Activated naive CD4-positive, alpha-beta T cell treated with anti-CD3 and anti-CD28 coated beads for 36 hours (primary cell): ENCODE measurements at places on chromosomes 3 and 15. TPM values are rescaled to one million over a fixed set of nuclear protein-coding genes. Genes with fewer than 3 reads are reported as not detected.

The COL6A5 gene
- not detected for total RNA-seq

The GTF2A2 gene
- 155 TPM for total RNA-seq

The PDE12 gene
- 15.6 TPM for total RNA-seq

The NOX5 gene
- total RNA-seq = not detected

The ACAN gene
- not detected for total RNA-seq

The RARB gene
- total RNA-seq = not detected

The TP63 gene
- 0.15 TPM for total RNA-seq

The PLSCR4 gene
- not detected for total RNA-seq

- DNase-seq = no peak
- peaks cover 13% of the 10 kb centered on the region for H3K27me3 ChIP-seq
- H3K27ac ChIP-seq = no peak overlapping the region
- no peaks in the 10 kb centered on the region for H3K4me1 ChIP-seq
- H3K4me3 ChIP-seq = no peak overlapping the region
Measured at GRCh38 chr3:10912786-10913185, 79.8 kb upstream of the SLC6A1 start.

DNA sequence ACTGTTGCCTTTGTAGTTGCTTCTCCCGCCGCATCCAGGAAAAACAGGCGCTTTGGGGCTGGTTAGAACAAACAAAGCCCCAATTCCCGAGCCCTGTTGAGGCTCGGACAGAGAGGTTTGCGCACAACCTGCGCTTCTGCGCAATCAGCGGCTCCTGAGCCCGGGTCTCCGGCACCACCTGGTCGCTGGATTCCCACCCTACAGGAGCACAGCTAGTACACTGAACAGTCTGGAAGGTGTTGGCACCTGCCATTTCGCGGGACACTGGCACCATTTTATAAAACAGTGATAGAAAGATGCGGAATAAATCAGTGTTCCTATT is 13.8 kb downstream of the ZIC4 start:
- no peak for DNase-seq
- no peak overlapping the region for H3K4me3 ChIP-seq
- peaks cover 84% of the 10 kb centered on the region for H3K27me3 ChIP-seq
- H3K27ac ChIP-seq = no peak overlapping the region

- H3K27ac ChIP-seq = no peak overlapping the region
- no peaks in the 10 kb centered on the region for H3K36me3 ChIP-seq
- no peaks in the 10 kb centered on the region for H3K27me3 ChIP-seq
- no peaks in the 10 kb centered on the region for H3K4me1 ChIP-seq
- no peak for DNase-seq
Measured at GRCh38 chr3:155190691-155191090, 102.8 kb downstream of the STRIT1 start.

GRCh38 chr15:70794596-70795310 is 31.4 kb upstream of the UACA start:
- no peak overlapping the region for H3K4me3 ChIP-seq
- no peak overlapping the region for H3K27ac ChIP-seq
- H3K27me3 ChIP-seq = no peaks in the 10 kb centered on the region
- H3K4me1 ChIP-seq = no peaks in the 10 kb centered on the region
- DNase-seq = no peak

- peaks cover 35% of the 10 kb centered on the region for H3K27me3 ChIP-seq
- H3K36me3 ChIP-seq = no peaks in the 10 kb centered on the region
- DNase-seq = no peak
- no peaks in the 10 kb centered on the region for H3K4me1 ChIP-seq
- H3K27ac ChIP-seq = no peak overlapping the region
- no peak overlapping the region for H3K4me3 ChIP-seq
Measured at GRCh38 chr3:127829537-127829936, 7.2 kb upstream of the MGLL start.

- no peaks in the 10 kb centered on the region for H3K27me3 ChIP-seq
- no peaks in the 10 kb centered on the region for H3K36me3 ChIP-seq
- no peak overlapping the region for H3K27ac ChIP-seq
- DNase-seq = no peak
- H3K4me1 ChIP-seq = no peaks in the 10 kb centered on the region
- no peak overlapping the region for H3K4me3 ChIP-seq
Measured at GRCh38 chr3:96931119-96931862, 116.9 kb downstream of the EPHA6 start.

- H3K27ac ChIP-seq = no peak overlapping the region
- H3K4me1 ChIP-seq = no peaks in the 10 kb centered on the region
- DNase-seq = no peak
Measured at GRCh38 chr3:57500506-57500905, 43.6 kb downstream of the DNAH12 start.

DNA sequence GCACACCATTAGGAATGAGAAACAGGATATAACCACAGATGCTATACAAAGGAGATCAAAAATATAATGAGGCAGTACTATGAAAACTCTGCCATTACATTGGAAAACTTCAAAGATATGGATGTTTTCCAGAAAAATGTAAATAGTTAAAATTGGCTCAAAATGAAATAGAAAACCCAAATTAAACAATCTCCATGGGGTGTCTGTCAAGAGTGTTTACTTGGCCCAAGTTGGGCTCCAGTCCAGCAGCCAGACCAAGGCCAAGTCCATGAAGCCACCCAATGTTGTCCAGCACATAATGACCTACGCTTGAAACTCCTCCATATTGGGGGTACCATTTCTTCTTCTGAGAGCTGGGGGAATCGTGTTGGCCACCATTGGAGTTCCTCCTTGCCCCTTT is 37.1 kb downstream of the CTXND1 start:
- no peak for DNase-seq
- H3K4me3 ChIP-seq = no peak overlapping the region
- no peaks in the 10 kb centered on the region for H3K4me1 ChIP-seq
- no peaks in the 10 kb centered on the region for H3K36me3 ChIP-seq
- no peak overlapping the region for H3K27ac ChIP-seq

DNA sequence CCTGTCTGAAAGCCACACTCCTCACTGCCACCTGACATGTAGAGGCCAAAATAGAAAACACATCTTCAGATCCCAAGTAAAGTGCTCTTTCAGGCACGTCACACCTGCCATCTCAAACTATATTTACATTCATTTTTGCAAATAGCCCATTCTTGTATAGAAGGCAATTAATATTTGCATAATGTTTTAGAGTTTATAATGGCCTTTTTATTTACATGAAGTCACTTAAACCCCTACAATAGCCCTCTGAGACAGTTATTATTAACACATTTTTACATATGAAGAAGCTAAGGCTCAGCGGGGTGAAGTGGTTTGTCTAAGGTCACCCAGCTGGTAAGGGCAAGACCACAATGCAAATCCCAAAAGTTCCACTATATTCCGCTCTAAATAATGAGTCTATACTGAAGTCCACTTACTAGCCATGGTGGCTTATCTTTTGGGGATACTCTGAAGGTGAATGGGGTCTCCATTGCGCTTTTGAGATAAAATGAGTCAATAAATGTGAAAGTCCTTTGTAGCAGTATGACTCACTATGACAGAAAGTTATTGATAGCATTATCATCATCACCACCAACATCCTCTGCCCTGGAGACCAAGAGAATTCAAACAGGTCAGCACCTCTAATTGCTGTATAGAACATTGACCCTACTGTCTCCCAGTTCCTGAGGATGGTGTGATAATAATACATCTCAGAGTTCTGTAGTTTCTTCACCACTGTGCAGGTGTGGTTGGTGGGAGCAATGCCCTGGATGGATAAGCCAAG is 155.9 kb upstream of the BCL6 start:
- no peaks in the 10 kb centered on the region for H3K27me3 ChIP-seq
- H3K4me1 ChIP-seq = peaks cover 7% of the 10 kb centered on the region
- H3K4me3 ChIP-seq = no peak overlapping the region
- DNase-seq = no peak
- H3K27ac ChIP-seq = no peak overlapping the region

GRCh38 chr3:10954740-10955139 is 37.8 kb upstream of the SLC6A1 start:
- H3K4me3 ChIP-seq = no peak overlapping the region
- H3K4me1 ChIP-seq = no peaks in the 10 kb centered on the region

DNA sequence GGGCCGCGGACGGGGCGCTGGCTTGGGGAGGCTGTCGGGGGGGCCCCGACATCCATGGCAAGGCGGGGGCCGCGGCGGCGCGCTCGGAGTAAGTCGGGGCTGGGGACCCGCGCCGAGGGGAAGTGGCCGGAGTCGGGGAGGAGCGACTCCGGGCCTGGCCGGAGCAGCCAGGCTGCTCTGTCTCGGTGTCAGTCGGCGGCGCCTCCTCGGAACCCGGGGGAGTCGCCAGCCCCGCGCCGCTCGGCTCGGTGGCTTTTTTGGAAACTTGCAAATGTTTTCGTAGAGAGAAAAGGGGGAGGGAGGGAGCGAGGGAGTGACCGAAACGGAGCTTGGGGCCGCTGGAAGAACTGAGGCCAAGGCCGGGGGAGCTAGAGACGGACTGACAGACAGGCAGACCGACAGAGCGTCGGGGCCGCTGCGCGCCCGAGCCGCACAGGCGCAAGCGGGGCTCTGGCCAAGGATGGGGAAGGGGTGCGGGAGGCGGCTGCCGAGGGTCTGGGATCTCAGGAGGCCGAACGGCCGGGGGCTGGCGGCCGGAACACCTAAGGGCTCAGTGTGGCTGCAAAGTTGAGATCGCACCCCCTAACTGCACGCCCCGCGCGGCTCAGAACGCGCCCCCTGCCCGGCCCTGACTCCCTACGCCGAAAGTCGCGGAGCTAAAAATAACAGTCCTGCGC is 5.0 kb downstream of the PTH1R start:
- no peak overlapping the region for H3K27ac ChIP-seq
- H3K4me1 ChIP-seq = no peaks in the 10 kb centered on the region
- no peaks in the 10 kb centered on the region for H3K36me3 ChIP-seq

GRCh38 chr3:71524672-71525071 is 58.9 kb downstream of the FOXP1 start:
- peaks cover 21% of the 10 kb centered on the region for H3K4me1 ChIP-seq
- H3K4me3 ChIP-seq = no peak overlapping the region
- H3K27me3 ChIP-seq = no peaks in the 10 kb centered on the region
- no peaks in the 10 kb centered on the region for H3K36me3 ChIP-seq
- no peak overlapping the region for H3K27ac ChIP-seq

GRCh38 chr3:48997714-48998637 is 7.9 kb downstream of the P4HTM start:
- H3K27me3 ChIP-seq = no peaks in the 10 kb centered on the region
- peaks cover 2% of the 10 kb centered on the region for H3K36me3 ChIP-seq

DNA sequence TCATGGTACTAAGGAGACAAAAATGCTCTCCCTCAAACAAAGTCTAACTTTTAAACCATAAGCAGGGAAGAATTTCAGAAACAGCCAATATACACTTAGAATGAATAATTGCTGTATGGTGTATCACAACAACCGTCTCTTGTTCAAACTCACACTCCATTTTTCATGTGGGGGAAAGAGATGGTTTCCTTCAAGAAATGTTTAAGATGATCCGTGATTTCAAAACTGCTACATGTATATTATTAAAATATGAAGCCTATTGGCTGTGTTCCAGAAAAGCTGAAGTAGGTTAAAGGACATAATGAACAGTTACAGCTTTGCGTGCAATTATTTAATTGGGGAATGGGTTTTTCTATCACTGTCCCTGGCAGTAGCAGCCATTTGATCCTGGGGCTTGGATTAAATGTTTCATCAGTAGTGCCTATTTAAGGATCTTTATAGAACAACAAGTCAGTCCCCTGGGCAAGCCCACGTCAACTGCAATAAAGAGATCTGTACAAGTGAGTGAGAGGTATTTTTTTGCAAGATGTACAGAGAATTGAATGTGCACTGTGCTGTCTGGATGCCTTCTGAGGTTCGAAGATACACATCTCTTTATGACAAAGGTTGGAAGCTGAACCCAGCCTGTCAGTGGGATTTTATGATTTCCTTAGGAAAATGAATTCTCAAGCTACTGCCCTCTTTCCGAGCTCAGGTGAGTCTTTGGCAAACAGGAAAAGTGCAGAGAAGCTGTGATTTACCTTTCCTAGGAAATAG is 337.2 kb upstream of the RARB start:
- H3K27ac ChIP-seq = no peak overlapping the region
- no peaks in the 10 kb centered on the region for H3K27me3 ChIP-seq
- H3K4me1 ChIP-seq = no peaks in the 10 kb centered on the region
- no peaks in the 10 kb centered on the region for H3K36me3 ChIP-seq
- H3K4me3 ChIP-seq = no peak overlapping the region
- DNase-seq = no peak
